Fibroblast of skin of back (primary cell): ENCODE measurements at places on chromosomes 16 and 17.

DNA sequence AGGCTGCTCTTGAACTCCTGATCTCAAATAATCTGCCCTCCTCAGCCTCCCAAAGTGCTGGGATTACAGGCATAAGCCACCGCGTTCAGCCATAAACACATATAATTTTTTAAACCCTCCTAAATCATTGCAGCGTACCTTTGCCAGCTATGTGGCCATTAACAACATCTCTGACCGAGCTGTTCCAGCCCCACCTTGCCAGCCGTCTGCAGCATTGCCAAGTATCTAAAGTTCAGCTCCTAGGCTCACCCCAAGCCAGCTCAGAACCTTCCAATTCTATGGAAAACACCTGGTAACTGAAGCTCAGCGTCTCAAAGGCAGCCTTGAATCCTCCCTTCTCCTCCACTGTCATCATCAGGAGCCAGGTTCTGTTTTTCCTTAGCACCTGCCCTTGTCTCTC, 5.1 kb upstream of the MEIOB start:
- DNase-seq = no peak

GRCh38 chr17:76408037-76408849, 23.8 kb downstream of the SPHK1 start:
- peak; percentile 41 for DNase-seq

GRCh38 chr17:36184023-36184765, 7.8 kb upstream of the TBC1D3B start:
- DNase-seq = no peak

DNA sequence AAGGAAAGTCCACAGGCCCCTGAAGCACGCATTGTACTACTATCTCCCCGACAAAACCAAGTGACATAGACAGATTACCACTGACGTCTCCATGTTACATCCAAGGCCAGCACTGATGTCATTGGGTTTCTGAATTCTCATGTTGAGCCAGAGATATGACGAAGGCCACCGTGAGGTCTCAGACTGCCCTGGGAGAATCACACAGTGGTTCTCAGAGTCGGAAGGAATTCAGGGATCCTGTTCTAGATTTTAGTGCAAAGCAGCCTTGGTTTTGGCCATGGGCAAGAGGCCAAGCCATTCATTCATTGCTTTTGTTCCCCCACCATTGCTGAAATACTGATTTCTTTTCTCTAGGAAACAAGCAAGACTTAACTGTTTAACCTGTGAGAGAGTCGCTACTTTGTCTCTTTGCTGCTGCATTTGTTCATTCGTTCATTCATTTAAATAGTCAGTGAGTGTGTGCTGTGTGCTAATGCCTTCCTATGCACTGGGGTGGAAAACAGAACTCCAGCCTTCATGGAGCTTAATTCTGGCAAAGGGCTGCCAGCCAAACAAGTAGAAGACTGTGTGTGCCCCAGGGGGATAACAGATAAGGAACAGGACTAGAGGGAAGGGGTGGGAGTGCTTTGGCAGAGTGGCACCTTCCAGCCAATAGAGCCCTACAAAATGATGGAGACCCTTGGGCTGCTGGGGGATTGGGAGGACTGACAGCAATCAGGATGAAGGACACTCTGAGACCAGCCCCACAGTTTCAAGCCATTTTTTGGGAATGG, 222.3 kb downstream of the MSI2 start:
- no peak for DNase-seq

DNA sequence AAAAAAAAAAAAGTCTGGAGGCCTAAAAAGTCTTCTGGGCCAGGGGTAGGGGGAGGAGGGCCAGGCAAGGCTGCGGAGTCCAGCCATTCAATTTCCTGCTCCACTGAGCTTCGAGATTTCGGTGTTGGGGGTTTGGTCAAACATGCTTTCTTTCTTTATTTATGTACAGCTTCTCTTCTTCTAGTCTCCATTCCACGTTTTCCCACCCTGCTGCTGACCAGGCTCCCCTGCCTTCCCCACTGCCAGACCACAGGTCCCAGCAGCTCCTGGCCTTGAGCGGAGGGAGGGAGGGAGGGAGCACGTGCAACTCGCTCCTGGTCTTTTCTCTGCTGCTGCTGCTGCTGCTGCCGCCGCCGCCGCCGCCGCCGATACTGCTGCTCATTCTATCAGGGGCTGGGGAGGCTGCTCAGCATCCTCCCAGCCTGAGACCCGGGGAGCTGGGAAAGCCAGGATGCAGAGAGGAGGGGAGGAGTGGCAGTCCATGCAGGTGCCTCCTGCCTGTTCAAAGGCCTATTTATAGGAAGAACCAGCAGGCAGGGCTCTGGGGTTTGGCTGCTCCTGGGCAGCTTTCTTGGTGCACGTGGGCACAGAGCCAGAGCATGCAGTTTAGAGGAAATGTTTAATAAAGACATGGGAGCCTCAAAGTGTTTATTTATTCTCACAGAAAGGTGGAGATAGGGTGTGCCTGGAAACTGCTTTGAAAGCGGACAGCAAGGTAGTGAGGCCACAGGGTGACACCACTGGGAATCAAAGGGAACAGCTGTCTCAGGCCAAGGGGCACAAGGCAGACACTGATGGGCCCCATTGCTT, 23.4 kb upstream of the ZFHX3 start:
- peak; percentile 47 for DNase-seq

DNA sequence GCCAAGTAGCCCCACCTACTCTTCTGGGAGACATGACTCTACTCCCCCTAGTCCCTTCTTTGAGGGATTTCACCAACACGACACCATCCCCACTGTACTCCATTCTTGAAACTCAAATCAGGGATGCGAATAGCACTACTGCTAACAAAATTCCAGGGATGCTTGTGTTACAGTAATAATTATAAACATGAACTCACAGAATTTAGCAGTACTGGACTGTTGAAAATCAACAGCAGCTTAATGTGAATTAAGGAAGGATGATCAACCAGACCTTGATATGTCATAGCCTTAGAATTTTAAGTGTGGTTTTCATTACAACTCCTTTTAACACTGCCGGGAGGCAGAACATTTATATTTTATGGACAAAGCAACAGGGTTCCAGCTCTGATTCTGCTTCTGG, 37.9 kb downstream of the AMFR start:
- peak; percentile 48 for DNase-seq
